ENCODE measurements at places on chromosomes 2 and 18.
A peak's percentile ranks its signal among the peaks of the same experiment; 100 is the strongest.

- DNase-seq, result no peak
These were observed 101.8 kb upstream of the ASB18 start for GRCh38 chr2:236366049-236366387.

GRCh38 chr2:104109356-104109755 lies 744.6 kb upstream of the POU3F3 start:
- DNase-seq, result no peak

GRCh38 chr2:10844097-10844496 lies 31.5 kb upstream of the PDIA6 start:
- peak; percentile 28 for DNase-seq

DNA sequence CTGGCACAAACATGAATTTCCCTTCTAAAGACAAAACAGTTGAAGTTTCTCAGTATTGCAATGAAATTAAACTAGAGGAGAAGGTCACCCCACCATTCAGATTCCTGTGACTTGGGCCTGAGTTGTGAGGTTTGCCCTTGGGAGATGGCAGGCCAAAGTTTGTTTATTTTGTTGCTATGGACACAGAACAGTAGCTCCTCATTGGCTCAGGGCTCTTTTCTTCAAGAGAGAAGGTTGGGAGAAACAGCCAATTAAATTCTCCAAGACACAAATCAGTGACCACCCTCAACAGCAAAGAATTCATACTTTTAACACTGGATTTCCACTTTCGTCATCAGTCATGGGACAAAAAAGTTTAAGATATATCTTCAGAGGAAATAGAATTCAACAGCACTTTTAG lies at the start of gene FLACC1:
Gene FLACC1, minus strand, starts transcription at position 125 of the 400 bp plus-strand sequence. CDS start 5,941 bp downstream, outside the sequence.
- DNase-seq, result peak; percentile 61

- DNase-seq, result peak; percentile 78
These were observed 33.2 kb upstream of the YES1 start for GRCh38 chr18:845152-845819.

DNA sequence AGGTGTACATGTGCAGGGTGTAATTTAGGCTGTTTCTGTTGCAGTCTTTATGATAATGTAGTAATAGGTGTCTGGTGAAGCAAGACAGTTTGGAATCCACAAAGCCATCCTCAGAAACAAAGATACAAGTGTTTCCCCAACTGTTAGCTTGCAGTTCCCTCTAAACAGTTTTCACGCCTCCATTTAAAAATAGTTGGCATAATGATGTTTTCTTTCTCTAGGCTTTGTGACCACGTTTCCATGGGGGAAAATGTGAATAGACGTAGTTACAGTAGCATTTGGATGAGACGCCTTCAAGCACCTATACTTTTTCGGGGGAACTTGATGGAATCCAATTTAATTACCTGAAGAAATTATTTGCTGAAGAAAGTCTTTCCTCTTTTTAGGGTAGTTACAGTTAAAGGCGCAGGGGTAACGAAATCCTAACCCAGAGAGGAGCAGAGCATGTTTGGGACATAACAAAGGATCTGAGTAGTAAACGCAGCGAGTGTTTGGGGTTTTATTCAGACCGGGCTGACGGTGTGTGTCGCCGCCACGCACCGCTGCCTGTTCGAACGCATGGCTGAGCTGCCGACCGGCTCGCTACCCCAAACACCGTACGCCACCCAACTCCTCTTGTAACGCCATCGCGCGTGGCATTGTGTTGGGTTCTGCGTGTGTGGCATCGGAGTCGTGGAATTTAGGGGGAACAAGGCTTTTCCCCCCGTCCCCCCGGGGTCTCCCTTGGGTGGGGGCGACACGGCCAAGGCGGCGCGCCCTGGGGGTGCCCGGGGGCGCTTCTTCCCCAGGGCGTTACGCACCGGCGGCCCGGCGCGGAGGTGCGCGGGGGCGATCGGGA lies 681 bp upstream of the NRP2 start:
- DNase-seq, result no peak

DNA sequence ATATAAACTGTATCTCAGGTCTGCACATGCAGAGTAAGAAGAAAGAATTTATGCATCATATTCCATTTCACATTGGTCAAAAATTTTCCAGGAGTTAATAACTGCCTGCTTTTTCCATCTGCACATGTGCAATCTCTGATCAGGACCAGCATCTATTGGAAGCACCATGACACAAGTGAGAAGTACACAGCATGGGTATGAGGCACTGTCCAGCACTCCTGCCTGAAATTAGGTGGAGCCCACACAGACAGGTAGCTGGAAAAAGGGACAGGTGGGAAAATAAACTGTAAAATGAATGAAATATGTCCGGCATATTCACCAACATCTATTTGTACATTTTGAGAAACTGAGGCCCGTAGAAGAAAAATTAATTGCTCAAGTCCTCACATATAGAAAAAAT lies 609.2 kb upstream of the NXPH2 start:
- no peak for DNase-seq

GRCh38 chr2:241009601-241010530 lies 11.4 kb downstream of the SNED1 start:
- DNase-seq, result peak; percentile 80

GRCh38 chr18:40878371-40878770 lies 1076.7 kb upstream of the PIK3C3 start:
- peak; percentile 31 for DNase-seq

DNA sequence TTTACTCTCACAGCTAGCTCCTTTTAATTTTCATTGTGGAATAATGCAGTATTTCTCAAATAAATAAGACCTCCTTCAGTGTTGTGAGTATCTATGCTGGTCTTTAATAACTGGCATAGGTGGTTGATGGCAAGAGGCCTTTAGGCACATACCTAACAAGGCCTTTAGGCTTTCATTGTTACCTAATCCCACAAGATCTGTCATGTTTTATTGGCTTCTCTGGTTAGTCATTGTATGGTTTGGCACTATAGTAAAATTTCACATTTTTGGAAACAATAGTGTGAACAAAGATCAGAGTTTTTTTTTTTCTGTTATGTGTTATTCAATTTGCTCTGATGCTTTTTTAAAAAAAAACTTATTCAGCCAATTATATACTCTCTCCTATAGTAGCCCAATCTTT lies 89.8 kb upstream of the NEUROD1 start:
- DNase-seq, result no peak

- DNase-seq, result no peak
These were observed 37.3 kb upstream of the LONRF2 start for GRCh38 chr2:100359576-100359975.

DNA sequence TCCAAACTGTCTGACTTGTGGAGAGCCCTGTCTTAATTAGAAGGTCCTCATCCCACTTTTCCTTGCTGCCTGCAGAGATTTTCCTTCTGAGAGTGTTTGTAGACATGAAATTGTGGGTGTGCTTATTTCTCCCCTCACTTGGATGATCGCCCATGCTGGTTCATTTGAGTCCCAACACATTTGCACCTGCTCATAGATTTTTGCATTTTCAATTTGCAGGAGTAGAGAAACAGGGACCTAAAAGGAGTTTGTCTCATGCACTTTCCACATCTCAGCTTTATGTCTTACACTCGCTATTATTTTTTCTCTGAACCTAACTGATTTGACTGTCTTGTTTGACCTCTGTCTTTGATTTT lies 33.2 kb upstream of the FHL2 start:
- DNase-seq, result no peak

- no peak for DNase-seq
These were observed 8.6 kb downstream of the ZEB2 start for GRCh38 chr2:144511226-144511810.

- DNase-seq, result no peak
These were observed 117.5 kb downstream of the ESCO1 start for GRCh38 chr18:21483051-21483450.

DNA sequence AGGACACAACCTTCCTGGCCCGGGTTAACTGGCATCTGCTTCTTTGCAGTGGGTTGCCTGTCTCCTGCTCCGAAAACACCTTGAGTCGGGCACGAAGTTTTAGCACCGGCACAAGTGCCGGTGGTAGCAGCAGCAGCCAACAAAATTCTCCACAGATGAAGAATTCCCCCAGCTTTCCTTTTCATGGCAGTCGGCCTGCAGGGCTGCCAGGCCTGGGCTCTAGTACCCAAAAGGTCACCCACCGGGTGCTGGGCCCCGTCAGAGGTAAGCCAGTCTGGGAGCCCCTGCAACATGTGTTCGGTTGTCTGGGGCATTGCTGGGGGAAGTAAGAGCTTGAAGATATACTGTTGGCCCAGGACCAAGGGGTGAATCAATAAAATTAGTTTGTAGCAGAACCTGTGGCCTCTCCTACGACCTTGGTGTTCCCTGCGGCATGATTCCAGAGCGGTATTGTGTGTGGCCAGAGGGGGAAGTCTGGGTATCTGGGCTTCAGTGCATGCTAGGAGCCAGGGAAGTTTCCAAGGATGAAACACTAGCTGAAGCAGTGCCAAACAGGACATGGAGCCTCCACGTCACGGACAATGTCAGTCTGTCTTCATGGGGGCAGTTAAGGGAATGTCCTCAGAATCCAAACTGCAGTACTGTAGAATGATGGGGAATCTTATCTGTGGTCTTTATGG lies 7.8 kb downstream of the AGBL5 start:
- DNase-seq, result no peak

GRCh38 chr2:95328358-95329125 lies 31.4 kb downstream of the KCNIP3 start:
- peak; percentile 63 for DNase-seq

DNA sequence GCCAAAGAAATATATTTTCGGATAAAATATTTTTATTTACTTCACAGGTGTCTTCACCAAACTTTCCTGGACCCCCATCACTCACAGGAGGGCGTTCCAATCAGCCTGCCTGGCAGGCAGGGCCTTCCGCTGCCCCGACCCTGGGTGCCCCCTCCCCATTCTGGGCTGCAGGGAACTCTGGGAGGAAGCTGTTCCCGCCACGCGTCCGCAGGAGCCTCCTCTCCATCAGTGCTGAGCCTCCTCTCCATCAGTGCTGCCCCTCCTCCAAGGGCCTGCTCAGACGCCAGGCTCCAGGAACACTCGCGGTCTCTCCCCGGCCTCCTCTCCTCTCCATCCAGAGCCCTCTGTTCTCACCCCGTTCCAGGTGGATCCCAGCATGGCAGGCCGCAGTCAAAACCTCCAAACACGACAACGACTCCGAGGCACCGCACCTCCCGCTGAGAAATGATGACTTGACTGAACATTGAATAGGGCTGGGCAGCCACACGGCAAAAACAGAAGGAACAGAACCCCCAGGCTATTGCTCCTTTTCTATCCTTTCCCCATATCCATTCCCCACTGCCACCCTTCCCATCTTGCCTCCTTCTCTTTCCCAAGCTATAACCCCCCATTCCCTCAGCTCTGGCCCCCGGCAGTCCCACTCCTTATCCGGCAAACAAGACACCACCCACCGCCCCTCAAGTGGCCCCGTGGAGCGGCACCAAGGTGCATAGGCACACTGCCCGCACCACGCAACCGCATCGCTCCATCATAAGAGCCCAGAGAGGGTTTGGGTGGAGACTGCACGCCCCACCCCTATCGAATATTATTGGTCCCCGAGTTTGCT lies 268.6 kb upstream of the RAB6C start:
- no peak for DNase-seq

DNA sequence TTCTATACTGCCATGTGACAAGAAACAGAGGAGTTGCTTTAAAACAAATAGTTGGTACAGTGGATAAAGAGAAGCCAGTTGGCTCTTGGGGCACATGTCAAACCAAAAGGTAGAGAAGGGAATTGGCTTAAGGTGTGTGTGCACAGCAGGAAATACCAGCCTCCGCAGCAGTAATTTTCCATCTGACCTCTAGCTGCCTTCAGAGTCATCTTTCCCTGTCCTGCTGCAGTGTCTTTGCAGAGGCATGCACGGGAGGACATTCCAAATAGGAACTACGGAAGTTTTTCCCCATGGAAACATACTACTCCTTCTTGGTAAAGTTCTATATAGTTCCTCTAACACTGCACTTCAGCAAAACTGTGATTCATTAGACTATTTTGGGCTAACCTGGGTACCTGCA lies 99.5 kb downstream of the RAB3GAP1 start:
- DNase-seq, result no peak

DNA sequence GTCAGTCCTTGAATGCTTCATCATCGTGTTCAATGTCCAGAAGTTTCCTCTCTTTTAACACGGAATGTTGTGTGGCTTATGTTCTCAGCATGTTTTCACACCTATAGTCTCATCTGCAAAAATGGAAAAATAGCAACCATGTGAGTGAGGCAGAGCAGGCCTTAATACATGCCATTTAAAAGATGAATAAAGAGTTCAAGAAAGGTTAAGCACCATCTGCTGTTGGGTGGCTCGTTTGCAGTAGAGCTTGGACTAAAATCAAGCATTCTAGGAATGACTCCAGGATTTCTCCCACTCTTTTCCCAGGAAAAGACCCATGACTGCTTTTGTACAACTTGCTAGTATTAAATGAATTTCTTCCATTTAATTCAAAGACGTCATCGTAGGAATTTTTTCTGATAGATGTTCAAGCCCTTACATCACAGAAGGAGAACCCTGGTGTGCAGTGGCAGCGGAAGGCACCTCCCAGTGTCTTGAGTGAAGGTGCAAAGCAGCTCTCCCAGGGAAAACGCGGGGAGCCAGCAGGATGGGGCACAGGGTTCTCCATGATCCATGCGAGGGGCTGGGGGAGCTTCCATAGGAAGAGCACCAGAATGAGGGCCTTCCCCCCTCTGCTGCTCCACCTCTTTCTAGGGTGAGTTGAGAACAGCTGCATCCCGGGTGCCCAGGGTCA lies 9.6 kb downstream of the DCDC2C start:
- DNase-seq, result peak; percentile 19

DNA sequence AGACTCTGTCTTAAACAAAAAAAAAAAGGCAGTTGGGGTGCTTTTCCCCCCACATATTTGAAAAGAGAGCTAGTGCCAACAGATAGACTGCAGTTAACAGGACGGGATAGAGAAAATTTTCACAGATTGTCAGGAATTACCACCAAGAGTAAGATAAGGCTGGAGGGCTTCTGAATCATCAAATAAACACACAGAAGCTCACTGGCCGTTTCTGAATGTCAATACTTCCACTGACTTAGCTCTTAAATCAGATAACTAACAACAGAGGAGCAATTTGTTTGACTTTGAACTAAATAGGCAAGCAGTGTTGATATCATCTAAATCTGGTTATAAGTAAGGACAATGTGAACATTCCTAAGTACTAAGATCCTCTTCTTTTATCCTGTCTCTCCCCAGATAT lies 34.7 kb downstream of the PIEZO2 start:
- DNase-seq, result peak; percentile 35

DNA sequence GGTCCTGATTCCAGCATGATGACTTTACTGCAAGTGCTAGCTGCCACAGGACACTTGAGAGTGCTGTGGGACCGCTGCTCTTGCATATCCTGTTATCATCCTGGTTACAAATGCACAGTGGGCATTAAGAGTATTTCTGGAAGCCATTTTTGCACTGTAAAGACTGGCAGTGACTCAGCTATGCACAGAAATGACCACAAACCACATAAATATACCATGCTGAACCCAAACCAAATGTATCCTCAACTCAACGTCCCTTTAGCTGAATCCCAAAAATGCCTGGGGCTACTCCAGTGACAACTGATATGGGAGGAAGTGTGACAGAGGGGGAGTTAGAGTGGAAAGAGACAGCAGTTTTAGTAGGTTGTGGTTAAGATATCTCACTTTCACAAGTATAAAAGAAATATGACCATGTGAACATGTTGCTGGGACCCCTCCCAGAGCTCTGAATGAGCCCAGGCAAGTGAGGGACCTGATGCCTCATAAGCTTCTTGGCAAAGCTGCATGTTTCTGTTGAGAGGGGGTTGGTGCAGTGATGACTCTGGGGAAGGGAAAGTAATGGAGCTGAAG lies 37.3 kb downstream of the RHBDD1 start:
- DNase-seq, result peak; percentile 77

GRCh38 chr18:8858888-8859511 lies 153.6 kb downstream of the MTCL1 start:
- peak; percentile 97 for DNase-seq

All from fibroblast of skin of right biceps (primary cell).